ENCODE measurements at places on chromosomes 12 and 14. TPM values are rescaled to one million over a fixed set of nuclear protein-coding genes. Genes with fewer than 3 reads are reported as not detected.

The OAS2 gene
- 44.6 TPM for total RNA-seq

GRCh38 chr14:59690426-59690825 lies 113.8 kb upstream of the CCDC175 start:
- ATAC-seq, result no peak

DNA sequence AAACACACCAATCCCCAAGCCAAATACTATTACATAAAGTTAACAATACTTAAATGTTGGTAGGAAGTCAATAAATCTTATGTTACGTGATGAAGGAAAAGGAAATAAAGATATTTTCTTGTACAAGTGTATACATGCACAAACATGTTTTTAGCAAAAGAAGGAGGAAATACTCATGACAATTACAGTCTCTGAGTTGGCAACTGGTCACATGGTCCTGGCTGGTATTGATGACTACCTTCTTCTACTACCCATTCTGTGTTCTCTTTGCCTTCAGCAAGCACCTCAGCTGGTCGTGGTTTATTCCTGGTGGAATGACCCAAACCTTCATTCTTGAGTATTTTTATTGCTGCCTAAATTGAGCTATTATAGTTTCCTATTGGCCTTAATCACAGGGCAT lies 84.8 kb downstream of the PLBD1 start:
- no peak for ATAC-seq

The SLC6A15 gene
- total RNA-seq, result 0.78 TPM

- ATAC-seq, result no peak
Observed at GRCh38 chr12:105083551-105084105, 630 bp downstream of the ALDH1L2 start.

DNA sequence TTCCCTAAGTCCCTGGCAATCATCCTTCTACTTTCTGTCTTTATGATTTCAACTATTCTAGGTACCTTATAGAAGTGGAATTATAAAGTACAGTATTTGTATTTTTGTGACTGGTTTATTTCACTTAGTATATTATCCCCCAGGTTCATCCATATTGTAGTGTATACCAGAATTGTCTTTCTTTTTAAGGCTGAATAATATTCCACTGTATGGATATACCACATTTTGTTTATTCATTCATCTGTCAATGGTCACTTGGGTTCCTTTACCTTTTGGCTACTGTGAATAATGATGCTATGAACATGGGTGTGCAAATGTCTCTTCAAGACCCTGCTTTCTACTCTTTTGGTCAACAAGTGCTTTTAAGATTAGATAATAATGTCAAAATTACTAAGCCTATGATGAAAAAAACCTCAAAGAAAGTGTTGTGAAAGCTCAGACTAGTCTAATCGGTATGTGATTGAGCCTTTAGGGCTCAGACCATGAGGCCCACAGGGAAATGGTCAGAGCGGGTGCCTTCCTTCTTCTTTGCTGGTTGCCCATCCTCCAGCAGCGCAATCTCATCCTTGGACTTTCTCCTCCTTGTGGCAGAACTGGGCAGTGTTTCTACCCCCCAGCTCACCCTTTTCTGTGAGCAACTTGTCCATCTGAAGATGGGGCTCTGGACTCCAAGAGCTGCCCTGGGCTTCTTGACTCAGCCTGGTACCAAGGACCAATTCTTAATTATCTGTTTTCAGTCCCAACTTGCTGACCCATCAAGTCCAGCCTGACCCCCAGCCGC lies 105.4 kb downstream of the TTC8 start:
- no peak for ATAC-seq

DNA sequence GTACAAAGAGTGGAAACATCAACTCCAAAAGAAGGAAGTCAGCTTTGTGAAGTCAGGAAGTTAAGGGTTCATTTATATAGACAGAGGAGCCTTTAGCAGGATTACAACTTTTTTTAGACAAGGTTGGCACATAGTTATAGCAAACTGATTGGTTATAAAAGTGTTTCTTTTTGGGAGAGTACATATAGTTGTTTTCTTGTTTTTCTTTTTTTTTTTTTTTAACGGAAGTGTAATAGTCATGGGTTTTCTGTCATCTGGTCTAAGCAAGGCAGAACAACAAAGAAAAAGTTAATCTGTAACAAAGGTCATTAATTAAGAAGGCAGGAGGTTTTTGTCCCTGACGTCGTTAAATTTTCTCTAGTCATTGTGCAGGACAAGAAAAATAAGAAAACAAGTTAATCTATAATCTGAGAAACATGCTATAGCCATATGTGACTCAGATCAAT lies 13.0 kb upstream of the MFAP5 start:
- no peak for ATAC-seq

GRCh38 chr12:103834942-103835341 lies 6.1 kb downstream of the NT5DC3 start:
- no peak for ATAC-seq

The PA2G4 gene
- total RNA-seq, result 213 TPM

- ATAC-seq, result no peak
Observed at GRCh38 chr12:121926874-121927706, 8.7 kb downstream of the CFAP251 start.

- ATAC-seq, result no peak
Observed at GRCh38 chr12:12896260-12896659, 4.9 kb downstream of the GPRC5A start.

DNA sequence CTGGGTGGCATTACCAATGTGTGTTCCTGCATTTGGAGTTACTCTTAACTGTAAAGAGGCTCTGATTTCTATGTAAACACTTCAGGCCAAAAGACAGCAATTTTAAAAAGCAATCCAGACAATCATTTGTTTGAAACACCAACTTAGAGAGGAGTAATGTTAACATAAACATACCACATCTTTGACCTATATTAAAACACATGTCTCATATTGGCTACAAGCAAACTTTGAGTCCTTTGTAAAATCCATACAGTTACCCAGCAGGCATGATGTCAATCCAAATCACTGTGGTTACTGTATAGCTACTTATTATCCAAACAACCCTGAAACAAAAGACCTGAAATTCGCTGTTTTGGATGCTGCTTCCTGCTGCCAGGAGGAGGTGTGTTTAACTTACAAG lies 7.5 kb upstream of the G2E3 start:
- no peak for ATAC-seq

GRCh38 chr12:57058454-57058853 lies 8.5 kb upstream of the MYO1A start:
- no peak for ATAC-seq

The KCNK10 gene
- total RNA-seq, result not detected

DNA sequence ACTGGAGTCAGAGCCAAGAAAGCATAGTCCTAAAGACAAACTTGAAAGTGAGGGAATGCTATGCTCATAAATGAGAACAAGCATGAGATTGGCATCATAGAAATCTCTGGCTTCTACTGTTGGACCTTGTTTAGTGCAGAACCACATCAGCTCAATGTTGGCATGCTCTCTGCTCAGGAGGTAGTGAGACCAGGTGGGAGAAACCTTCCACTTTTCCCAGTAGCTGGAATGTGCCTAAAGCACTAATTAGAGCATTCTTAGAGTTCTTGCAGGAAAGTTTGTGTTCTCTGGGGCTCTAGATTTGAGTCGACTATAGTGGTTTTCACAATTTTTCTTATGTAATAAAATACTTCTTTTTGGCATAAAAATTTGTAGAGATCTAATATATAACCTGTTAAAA lies 159.7 kb upstream of the PRICKLE1 start:
- ATAC-seq, result no peak

GRCh38 chr12:130460611-130461446 lies 123.1 kb downstream of the PIWIL1 start:
- no peak for ATAC-seq

The GPRC5A gene
- 0.99 TPM for total RNA-seq

- ATAC-seq, result peak; percentile 72
Observed at GRCh38 chr14:64723691-64724577, 19.7 kb downstream of the PLEKHG3 start.

The TAS2R9 gene
- total RNA-seq, result not detected

DNA sequence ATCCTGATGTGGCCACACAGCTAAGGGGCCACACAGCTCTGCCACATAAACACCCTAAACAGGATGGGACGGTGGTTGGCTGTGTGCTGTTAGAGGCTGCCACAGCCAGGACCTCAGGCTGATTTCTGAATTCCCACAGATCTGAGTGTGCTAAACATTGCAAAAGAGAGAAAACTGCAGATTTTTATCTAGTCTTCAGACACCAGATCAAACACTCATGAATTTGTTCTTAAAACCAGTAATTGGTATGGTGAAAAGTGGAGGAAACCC lies 190.7 kb downstream of the MON2 start:
- no peak for ATAC-seq

DNA sequence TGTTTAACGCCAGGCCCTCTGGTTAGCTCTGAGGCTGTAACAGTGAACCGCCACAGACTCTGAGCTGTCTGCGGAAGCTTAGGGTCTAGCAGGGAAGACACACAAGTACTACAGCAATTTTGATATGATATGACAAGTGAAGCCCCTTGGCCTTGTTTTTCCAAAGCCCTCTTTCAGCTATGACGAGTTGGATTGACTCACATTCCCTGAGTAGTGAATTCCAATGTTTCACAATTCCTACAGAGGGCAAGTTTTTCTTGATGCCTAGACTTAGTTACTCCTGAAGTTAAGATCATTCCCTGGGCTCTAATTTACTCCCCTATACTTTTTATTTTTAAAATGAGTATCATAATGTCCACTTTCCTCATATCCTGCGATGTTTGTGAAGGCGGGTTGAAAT lies 53.3 kb upstream of the CISTR start:
- no peak for ATAC-seq

DNA sequence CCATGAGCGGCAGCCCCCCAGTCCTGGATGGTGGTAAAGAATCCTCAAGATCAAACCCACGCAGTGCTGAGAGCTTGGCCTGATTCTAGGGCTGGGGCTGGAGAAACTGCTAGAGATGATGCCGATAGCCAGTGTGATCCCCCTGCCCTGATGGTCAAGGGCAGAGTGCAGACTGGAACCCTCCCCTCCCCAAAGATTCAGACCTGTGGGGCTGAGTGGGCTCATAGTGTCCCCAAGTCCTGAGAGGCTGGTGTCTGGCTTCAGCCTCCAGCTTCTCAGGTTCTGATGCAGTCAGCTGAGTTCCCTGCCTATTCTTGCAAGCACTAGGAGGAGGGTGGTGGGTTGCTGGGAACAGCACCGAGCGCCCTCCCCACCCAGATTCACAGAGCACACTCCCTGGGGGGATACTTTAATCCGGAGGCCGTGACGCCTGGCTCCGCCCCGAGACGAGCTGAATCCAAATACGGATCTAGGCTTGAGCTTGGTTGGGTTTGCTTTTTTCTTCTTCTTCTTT lies 11.9 kb downstream of the RHOF start:
- ATAC-seq, result peak; percentile 1

DNA sequence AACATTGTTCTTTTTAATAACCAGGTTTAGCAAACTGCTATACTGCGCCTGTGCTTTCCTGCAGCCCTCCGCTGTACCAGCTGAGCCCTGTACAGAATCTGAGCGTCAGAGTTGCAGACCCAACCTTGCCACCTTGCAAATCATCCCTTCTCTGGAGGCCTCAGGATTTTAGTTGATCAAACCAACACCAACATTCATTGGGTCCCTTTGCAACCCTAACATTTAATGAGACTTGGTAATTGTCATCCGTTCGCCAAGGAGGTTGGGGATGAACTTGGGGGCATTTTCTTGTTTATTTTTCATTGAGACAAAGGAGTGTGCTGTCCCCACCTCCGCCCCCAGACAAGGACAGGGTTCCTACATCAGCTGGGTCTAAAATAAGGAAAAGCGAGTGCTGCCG lies 2.6 kb upstream of the GSC start:
- ATAC-seq, result no peak

The SMAGP gene
- 0.13 TPM for total RNA-seq

DNA sequence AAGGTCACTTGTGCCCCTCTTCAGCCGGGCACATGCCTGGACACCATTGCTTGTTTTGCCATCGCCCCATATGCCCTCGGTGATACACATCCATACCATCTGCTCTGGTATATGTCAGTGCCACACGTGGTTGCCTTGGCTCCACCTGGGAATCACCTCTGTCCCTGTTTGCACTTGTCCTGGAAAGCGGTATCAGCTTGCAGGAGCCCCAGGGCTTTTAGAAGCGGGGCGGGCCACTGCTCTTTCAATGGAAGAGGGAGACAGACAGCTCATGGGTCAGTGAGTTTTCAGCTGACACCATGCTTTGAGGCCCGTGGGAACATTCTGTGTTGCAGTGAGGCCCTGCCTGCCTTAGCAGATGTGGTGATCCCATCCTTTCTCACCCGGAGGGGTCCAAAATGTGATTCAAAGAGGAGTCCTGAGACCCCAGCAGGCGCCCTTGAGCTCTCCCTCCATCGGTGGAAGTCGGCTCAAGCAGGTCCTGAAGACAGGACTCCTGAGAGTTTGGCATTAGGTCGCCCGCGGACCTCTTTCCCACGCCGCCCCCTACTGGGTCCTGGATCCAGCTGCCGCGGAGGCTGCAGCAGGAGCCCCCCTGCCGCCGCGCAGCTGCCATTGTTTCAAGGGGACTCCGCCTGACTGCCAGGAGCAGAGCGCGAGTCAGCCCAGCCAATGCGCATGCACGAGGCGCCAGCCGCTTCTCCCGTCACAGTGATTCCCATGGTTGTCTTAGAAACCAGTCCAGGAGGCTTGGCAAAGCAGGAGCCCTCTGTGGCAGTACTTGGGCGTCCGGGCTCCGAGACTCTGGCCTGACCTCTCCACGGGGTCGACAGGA lies 773.2 kb upstream of the ALG10B start:
- no peak for ATAC-seq

The TAPBPL gene
- 28.2 TPM for total RNA-seq

DNA sequence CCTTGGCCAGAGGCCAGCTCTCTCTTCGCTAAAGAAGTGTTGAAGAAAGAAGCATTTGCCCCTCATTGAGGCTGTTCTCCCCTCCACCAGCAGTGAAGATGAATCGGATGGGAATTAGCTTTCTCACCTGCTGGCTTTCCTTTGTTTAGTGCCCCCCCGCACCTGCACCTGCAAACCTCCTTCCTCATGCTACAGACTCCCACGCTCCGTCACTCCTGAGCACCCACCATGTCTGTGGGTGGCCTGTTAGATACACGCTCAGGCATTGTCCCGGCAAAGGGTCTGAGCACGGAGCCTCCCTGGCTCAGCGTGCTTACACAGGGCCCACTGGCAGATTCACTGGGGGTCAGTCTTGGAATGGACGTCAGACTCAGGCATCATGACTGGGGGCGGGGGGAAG lies 121.6 kb downstream of the GLT1D1 start:
- ATAC-seq, result no peak

- no peak for ATAC-seq
Observed at GRCh38 chr14:93037351-93037750, 78.4 kb downstream of the ITPK1 start.

DNA sequence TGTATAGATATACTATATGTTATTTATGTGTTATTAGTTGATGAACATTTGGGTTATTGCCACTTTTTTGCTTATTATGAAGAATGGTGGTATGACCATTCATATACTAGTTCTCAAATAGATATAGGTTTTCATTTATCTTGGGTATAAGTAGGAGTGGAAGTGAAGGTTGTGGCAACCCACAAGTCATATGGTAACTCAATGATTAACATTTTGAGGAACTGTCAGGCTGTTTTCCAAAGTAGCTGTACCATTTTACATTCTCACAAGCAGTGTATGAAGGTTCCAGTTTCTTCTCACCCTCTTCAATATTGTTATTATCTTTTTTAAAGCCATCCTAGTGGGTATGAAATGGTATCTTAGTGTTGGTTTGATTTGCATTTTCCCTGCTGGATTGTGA lies 19.0 kb upstream of the MSRB3 start:
- no peak for ATAC-seq
